ENCODE measurements at places on chromosomes 3 and 15. TPM values are rescaled to one million over a fixed set of nuclear protein-coding genes. Genes with fewer than 3 reads are reported as not detected.

KIF9 gene
- total RNA-seq = 28.4 TPM

DNA sequence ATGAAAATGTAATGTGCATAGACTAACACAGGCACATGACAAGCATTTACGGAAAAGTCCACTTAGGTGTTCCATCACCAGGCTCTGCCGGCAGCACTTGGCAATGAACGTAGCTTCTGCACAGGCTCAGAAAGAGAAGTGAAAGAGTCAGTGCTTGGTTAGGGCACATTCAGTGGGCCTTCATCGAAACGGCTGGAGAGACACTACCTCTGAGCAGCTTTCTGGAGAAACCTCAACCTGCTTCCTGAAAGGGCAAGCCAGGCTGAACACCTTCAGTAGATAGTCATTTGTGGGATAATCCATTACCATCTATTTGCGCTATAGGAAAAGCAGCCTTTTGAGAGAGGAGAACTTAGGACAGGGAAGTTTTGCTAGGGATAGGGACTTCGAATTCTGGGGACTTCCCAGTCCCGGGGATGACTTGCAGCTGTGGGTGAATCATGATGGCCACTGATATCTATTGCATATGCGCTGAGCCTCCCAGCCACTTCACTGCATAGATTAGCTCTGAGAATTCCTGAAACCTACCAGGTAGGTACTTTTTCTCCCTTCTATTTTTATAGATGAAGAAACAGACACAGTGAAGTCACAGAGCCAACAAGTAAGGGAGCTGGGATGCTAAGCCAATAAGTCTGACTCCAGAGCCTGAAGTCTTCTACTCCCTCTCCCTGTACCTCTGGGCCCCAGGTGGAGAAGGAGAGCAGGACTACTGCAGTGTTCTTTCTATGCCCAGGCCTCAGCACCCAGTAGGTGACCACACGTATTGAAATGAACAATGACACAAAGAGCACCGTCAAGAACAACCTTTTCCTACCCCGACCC, 4.2 kb upstream of the SH2D7 start:
- no peak for DNase-seq

GRCh38 chr3:53080612-53081205, 34.8 kb upstream of the SFMBT1 start:
- DNase-seq = no peak

ITGA11 gene
- 0.77 TPM for total RNA-seq

DNA sequence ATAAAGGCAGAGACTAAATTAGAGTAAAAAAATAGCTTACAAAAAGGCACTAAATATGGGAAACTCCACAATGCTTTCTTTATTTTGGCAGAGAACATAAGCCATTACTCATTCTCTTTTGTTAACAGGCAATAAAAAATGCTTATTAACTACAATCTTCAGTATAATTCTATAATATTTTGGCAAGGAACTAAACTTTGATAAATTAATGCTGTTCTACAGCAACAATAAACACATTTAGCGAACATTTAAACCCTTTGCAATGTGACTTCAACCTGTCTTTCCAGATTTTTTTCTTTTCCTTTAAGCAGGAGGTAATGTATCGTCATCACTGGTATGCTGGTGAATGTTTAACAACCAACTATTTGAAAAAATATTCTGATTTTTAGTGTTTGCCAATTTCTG, 42.2 kb upstream of the POU1F1 start:
- no peak for DNase-seq

DNA sequence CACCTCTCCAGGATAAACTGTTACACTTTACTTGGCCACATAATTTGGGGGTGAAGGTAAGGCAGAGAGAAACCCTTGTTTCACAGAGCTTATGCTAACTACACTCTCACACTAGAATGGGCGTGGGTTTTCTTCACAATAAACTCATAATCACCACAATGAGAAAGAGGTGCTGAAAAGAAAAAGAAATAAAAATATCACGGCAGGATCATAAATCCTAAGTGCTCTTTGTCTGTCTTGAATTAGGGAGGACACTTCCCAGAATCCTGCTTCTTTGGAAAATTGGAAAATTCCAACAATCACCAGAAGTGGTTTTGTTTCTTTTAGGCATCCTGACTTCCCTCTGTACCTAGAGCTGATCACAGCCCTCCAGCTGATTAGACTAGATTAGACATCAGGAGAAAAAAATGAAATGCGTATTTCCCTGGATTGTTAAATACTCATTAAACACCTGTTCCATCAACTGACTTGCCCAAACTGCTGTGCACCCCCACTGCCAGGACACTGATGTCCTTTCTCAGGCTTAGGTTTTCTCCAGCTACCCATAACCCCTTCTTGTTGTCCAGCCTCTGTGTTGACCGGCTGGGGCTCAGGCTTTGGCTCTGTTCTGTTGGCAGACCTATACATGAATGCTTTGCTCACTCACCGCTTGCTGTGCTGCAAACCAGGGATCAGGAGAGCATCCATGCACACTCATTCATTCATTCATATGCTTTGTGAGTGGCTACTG, 41.6 kb upstream of the ACKR4 start:
- no peak for DNase-seq

QTRT2 gene
- total RNA-seq = 32.1 TPM

ACTRT3 gene
- not detected for total RNA-seq

DNA sequence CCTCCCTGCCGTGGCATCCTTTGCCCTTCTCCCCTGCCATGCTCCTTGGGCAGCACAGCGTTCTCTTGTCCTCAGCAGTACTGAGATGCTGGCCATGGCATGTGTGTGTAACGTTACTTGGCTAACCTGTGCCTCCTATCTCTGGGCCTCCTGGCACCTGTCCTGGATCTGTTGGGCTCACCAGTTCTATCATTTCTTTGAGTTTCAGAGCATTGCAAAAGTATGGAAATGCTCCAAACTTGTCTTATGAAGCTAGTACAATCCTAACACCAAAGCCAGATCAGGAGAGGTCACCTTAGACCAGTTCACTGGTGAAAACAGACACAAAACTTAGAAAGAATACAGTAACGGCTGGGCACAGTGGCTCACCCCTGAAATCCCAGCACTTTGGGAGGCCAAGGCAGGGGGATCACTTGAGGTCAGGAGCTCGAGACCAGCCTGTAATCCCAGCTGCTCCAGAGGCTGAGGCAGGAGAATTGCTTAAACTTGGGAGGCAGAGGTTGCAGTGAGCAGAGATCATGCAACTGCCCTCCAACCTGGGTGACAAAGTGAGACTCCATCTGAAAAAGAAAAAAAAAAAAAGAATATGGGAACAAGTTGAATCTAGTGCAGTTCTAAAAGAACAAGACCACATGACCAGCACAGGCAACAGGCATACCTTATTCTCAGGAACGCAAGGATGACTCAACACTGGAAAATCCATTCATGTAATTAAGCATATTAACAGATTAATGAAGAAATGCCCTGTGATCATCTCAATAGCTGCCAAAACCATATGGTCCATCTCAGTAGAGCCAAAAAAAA, 62.4 kb upstream of the TRPM1 start:
- DNase-seq = no peak

OGG1 gene
- 30.9 TPM for total RNA-seq

GRCh38 chr3:33105341-33105948, 8.4 kb upstream of the CRTAP start:
- no peak for DNase-seq

- DNase-seq = no peak
Observed at GRCh38 chr3:106590216-106590615, 721.4 kb upstream of the CBLB start.

DNA sequence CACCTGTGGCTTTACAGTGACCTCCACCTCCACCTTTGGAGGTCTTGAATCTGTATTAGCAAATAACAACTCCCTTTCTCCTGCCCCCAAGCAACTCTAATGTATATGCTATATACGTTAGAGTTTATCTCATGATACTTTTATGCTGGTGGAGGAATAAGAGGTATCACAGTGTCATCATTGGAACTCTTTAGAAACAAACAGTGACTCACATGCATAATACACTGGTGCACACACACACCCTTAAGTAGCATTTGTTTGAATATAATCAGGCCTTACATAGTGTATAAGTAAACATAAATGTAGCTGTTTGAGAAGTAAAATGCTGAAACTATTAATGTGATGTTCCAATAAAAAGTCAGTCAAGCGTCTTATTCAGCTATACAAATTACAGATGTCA, 280.2 kb upstream of the C2CD4B start:
- peak; percentile 47 for DNase-seq

GRCh38 chr3:154872074-154872473, 208.0 kb upstream of the MME start:
- no peak for DNase-seq

DNA sequence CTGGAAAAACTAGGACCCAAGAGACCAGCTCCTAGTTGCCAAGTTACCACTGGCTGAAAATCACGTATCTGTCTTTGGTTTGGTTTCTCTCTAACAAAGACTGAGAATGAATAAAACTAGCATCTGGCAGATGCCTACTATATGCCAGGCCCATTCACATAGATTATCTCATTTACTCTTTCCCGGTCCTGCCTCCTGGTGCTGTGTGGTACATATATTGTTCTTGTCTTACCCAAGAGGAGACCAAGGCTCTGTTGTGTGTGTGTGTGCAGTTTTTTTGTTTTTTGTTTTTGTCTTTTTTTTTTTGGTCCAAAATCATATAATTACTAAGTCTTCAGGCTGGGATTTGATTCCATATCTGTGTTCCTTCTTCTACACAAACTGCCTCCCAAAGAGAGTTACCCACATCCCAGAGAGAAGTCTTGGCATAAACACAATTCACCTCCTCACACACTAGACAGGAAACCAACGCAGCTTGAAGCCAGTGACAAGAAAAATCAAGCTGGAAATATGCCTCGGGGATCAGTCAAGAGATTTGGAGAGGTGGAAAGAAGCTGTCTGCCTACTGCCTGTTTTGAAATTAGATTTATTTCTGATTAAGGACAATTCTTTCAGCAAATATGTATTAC, 891 bp downstream of the AHSG start:
- DNase-seq = peak; percentile 69

DNA sequence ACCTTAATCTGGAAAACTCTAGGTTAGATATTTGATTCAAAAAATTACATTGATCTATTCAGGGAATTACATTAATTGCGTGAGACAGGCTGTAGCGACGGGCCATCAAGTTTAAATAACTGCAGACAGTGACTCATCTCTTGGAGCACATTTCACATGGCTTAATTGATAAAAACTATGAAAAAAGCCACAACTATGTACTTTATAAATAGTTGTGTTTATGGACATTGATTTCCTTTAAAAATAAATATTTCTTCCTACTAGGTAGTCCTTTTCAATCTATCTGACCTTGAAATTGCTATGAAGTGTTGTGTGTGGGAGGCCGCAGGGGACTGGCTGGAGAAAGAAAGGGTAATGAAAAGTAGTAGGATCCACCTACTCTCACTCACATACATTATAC, 157.8 kb downstream of the IL1RAP start:
- DNase-seq = no peak

CLCN2 gene
- total RNA-seq = 21.1 TPM

DNA sequence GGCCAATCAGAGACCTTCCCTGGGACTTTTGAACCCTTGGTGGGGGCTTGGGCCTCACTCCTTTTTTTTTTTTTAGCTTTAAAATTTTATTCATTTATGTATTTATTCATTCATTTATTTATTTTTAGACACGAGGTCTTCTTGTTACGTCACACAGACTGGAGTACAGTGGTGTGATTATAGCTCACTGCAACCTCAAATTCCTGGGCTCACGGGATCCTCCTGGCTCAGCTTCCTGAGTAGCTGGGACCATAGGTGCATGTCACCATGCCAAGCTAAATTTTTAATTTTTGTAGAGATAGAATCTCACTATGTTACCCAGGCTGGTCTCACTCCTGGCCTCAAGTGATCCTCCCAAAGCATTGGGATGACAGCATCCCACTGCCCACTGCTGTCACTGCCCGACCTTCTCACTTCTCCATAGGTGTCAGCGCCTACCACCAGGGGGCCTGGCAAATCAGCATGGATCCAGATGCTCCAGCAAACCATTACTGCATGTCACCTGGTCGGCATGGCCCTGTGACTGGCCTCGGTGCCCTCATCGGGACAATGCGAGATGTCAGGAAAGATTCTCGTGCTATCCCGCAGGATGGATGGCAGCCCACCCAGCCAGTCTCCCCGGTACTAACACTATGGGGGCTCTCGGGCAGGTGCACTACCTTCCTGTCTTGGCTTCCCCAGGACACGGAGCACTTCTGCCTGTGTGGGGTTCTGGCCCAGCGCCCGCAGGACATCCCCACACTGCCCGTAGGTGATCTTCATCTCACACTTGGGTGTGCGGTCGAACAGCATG, 3.0 kb downstream of the MYL3 start:
- DNase-seq = no peak

GRCh38 chr15:69298354-69298696, 387 bp upstream of the PAQR5 start:
- DNase-seq = no peak

DNA sequence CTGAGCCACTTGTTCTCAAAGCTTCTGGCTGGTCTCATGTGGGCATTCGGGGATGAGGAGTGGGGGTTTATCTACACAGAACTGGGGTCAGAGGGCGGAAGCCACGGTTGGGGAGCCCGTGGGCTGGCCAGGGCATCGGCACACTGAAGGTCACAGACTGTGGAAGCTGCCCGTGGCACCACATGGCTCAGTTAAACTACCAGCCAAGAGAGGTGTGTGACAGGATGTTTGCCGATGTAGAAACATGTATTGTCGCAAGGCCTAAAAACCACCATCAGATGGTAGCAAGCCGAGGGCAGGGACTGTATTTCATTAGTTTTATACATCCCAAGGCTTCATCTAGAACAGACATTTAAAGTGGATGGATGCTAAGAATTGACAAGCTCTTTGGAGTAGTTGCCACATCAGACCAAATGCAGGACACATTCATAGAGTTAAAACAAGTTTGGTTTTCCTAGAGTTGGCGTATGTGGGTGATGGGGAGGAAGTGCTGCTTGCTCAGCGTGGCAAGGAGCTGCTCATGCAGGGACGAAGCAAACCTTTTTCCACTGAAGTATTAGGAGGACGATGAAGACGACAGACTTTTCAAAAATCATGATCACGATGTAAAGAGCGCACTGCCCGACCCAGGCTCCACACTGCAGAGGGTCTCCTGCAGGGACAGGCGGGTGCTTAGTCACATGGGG, 9.6 kb upstream of the MUSTN1 start:
- no peak for DNase-seq

DNA sequence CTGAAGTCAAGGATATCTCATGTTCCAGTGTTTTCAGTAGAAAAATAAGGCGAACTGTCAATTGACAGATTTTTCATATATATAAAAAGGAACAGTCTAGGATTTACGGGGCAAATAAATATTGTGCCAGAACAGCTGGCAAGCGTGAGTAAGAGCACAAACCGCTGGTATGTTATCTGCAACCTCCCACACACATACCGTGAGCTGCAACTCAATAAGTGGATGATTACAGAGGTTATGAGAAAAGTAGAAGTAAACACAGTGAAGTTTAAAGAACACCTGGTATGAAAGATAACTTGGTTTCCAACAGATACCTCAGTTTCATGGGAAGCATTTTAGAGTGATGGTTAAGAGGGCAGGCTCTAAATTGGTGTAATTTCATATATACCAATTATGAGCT, 733.4 kb downstream of the TUSC7 start:
- DNase-seq = peak; percentile 6

Measured in HT1080 (cell line).